ENCODE measurements at places on chromosomes 12 and 14.

DNA sequence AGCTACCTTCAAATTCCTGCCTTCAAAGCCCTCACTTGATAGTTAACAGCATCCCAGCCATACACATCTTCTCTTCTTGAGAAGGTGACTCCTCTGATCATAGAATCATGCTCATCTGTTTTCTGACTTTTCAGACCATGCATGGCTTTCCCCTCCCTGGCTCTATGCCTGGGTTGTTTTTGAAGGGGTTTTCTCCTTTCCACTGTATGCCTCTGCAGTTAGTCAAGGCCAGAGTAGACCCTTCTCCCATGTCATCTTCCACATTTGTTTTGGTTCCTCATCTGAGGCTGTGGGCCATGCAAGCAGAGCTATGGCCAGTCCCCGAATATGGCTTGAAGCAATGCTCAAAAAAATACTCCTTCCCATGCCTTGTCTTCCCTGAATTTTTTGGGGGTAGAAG is 14.3 kb upstream of the MCRS1 start:
- no peak for DNase-seq

DNA sequence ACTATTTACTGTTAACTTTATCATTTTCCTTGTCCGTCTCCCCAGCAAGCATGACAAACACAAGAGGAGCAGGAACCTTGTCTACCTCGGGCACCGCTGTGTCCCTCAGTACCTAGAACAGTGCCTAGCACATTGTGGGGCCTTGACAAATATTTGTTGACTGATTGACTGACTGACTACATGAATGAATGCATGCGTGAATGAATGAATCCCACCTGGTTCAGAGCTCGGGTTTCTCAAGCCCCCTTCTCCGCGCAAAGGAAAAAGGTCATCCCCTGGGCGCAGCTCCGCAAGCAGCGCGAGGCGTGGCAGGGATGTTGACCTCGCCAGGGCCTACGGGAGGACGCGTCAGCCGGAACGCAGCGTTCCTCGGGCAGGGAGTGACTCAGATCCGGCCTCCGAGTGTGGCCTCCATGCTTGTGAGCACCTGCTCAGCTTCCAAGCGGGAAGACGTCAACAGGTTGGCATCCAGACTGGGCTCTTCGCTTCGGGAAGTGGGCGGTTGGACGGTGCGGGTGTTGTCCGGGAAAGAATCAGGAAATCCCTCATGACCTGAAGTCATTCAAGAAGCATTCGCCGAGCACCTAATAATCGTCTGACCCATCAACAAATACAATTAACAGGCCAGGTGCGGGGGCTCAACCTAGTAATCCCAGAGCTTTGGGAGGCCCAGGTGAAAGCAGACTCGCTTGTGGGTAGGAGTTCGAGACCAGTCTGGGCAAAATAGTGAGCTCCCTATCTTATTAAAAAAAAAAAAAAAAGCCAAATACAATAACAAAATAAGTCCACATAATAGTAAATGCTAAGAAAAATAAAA is 13.9 kb upstream of the UBC start:
- peak; percentile 93 for DNase-seq

DNA sequence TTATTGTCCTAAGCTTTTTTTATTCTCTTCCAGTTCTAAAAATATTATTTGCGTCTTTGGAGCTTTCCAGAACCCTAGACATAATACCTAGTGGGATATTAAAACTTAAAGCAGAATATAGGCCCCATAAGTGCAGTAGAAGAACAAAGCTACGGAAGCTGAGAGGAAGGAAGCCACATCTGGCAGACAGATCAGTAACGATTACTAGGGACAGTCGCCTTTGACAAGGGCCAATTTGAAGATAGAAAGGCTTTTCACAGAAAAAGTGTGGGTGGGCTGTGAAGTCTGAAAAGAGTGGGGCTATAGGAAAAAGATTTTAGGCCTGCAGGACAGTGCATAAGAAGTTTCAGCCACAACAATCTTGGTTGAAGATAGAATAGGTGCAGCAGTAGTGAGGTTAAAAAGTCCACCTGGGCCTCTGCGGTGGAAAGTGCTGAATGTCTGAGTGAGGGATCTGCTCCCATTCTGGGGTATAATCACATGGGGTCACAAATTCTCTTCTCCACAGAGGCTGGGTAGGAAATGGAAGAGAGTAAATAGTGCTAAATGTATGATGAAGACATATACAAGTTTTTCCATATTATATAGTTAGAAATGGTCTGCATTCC is 114.5 kb downstream of the CMAS start:
- no peak for DNase-seq

- DNase-seq = no peak
Observed at GRCh38 chr14:69443296-69443805, 41.2 kb upstream of the PLEKHD1 start.

GRCh38 chr14:90453401-90453951 is 56.6 kb downstream of the CALM1 start:
- no peak for DNase-seq

GRCh38 chr12:125399489-125399888 is 334.3 kb downstream of the AACS start:
- DNase-seq = no peak

DNA sequence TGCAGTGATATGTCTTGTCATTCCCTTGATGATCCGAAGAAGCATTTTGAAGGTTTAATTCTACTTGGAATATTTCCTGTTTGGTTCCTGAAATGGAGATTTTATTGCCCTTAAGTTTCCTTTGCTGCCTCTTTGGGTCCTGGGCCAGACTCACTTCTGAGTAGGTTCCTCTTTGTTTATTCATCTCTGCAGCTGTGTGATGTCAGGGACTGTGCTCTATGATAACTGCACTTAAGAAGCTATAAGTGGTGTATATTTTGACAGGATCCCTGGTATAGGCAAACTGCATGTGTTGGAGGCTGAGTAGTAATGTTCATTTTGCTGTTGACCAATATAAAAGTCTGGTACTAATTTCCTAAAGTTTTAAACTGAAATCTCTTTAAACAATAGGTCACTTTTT is at the start of gene KLRC4:
TSS of gene KLRC4 (minus strand) at position 366 of the 400 bp plus-strand sequence. CDS start at position 184, 182 bp downstream.
- no peak for DNase-seq

DNA sequence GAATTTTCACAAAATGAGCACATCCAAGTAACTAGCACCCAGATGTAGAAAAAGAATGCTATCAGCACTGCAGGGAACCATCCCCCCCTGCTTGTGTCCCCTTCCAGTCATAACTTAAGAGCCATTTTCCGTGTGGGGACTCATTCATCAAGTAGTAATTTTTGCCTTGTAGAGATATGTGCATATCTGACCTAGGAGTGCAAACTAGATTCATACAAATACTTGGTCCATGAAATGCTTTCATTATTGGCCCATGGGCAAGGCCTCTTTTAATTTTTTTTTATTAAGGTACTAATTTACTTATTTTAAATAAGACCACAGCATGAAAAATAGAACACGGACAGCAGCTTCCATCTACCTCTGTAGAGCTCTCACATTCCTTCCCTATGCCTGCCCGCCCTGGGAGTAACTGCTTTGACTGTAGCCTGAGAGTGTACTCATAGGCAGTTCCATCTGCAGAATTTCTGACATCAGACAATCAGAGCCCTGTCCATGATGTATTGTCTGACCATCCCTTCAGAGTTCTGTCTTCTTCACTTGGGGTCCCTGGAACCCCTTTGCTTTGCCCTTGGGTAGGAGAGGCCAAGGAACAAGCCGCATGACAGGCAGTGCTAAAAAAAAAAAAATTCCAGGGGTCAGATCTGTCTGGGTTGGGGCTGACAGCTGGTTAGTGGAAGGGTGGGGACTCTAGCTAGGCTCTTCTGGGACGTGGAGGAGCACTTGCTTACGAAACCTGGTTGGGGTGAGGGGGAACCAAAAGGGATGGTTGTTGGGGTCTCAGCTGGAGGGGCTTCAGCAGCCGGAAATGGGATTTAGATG is 131.7 kb downstream of the C12orf75 start:
- no peak for DNase-seq
